MV-4-11 (cell line): ENCODE measurements at places on chromosomes 5 and 9.
A peak's percentile ranks its signal among the peaks of the same experiment; 100 is the strongest.

DNA sequence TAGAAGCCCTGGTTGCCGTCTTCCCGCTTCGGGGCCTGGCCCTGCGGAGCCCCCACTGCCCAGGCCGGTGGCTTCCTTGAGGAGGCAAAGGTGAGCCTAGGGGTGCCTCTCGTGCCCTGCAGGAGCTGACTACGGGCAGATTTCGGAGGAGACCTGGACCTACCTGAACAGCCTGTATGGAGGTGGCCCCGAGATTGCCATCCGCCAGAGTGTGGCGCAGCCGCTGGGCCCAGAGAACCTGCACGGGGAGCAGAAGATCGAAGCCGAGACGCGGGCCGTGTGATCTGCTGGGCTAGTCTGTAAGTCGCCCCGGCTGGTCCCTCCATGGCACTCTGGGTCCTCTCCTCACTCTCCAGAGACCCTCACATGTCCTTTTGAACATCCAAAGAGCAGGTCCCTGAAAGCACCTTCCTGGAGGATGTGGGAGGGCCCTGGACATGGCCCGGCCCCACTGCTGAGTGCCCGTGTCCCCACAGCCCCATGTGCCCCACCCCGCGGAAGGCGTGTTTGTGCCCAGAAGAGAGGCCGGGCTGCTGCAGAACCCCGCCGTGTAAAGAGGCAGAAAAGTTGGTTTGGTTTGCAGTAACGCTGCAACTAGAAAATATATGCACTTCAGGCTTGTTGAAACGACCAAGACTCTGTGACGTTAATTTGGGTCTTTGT is 44.9 kb downstream of the USP20 start:
- no peak for DNase-seq

GRCh38 chr9:108615152-108615551 is 240.6 kb downstream of the ACTL7B start:
- peak; percentile 95 for DNase-seq

GRCh38 chr5:119071561-119071995 is 691 bp downstream of the DMXL1 start:
- DNase-seq, result no peak

GRCh38 chr5:159593518-159594073 is 263.3 kb upstream of the IL12B start:
- DNase-seq, result peak; percentile 5

DNA sequence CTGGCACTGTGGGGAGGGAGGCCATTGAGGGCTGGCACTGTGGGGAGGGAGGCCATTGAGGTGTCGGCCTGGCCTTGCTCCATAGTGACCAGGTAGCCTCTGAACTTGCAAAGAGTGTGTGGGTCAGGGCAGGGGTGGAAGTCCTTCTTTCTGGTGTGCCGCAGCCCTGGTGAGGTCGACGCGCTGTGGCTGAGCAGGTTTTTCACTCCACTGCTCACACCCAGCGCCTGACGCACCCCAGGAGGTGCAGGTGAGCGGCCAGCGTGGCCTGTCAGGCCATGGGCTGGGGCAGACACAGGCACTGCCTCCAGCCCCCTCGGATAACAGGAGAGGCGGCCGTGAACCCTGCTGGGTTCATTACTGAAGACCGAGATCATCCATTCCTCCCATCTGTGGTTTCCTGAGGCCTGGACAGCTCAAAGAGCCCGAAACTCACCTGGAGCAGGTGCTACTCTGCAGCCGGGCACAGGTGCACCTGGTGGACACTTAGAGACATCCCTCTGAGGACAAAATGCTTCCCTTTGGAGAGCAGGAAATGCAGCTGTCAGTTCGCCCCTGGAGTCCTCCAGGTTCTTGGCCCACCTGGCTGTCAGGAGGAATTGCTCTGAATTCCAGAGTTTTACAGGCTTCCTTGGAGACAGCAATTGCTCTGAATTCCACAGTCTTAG is 32.4 kb downstream of the LHX3 start:
- no peak for DNase-seq

- DNase-seq, result no peak
Measured at GRCh38 chr5:180330810-180331646, 22.1 kb downstream of the GFPT2 start.

DNA sequence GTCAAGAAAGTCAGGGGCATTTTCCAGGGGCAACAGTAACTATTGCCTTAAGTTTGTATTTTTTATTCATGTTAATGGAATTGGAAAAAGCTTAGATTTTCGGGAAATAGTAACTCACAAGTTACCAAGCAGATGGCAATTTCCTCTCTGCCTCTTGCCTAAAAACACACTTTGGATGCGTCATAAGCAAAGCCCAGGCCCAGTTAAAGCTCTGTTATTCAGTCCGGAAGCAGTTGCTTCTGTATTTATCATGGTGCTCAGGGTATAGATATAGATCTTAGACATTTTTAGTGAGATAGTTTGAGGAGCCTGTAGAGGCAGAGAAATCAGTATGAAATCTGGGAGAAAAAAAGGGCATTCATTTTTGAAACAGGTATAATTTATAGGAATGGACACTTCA is 260.3 kb upstream of the TNC start:
- DNase-seq, result no peak

- DNase-seq, result peak; percentile 72
Measured at GRCh38 chr9:136400038-136400834, at the start of gene SNAPC4. SNAPC4 (minus strand) TSS chr9:136400170; CDS start chr9:136398428, 1,742 bp downstream.
